Nucleus accumbens (tissue), 56 donors: ENCODE measurements at places on chromosomes 5 and 9.

- DNase-seq: no peak
Observed at GRCh38 chr5:135031813-135032694, 2.0 kb downstream of the PITX1 start.

DNA sequence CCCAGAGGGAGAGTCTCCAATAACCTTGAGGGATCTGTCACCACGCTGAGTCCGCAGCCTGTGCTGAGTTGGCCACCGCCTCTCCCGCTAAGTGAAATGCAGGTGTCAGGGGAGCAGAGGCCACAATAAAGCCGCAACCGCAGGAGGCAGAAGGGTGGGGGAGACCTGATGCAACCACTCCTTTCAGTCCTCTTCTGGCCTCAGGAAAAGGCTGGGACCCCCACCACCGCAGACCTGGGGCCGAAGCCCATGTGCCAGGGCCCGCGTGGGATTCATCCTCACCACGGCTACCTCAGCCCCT, 576 bp downstream of the MAP1B start:
- DNase-seq: no peak

- DNase-seq: peak; percentile 68
Observed at GRCh38 chr9:127021664-127022363, 100.6 kb downstream of the ANGPTL2 start.

- DNase-seq: peak; percentile 67
Observed at GRCh38 chr9:130701059-130702022, 7.8 kb downstream of the EXOSC2 start.
